Prostate gland (tissue), 2 donors: ENCODE measurements at places on chromosomes 16 and 17. TPM values are rescaled to one million over a fixed set of nuclear protein-coding genes. Genes with fewer than 3 reads are reported as not detected.

- DNase-seq, result no peak
Measured at GRCh38 chr17:81000334-81000630, 8.6 kb downstream of the CHMP6 start.

DNA sequence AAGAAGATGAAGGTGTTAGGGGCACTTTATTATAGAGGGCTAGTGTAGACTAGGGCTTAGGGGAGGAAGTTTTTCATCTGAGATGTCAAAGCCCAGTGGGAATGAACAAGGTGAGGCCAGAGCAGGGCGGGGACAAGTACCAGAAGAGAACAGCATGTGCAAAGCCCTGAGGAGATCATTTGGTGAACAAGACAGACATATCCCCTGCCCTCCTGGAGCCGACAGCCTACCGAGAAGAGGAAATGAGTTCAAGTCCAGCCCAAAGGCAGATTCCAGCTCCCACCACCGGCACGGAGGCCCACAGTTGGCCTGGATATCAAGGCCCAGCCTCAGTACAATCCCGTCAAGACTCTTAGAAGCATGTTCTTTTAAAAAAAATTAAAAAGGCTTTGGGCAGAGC lies 61.1 kb downstream of the C16orf78 start:
- no peak for DNase-seq

- no peak for DNase-seq
Measured at GRCh38 chr17:75386430-75386829, 19.0 kb downstream of the GRB2 start.

GRCh38 chr17:35701491-35701890 lies 29.9 kb upstream of the RASL10B start:
- DNase-seq, result no peak

RAB26 gene
- 1.8 TPM for total RNA-seq

DNA sequence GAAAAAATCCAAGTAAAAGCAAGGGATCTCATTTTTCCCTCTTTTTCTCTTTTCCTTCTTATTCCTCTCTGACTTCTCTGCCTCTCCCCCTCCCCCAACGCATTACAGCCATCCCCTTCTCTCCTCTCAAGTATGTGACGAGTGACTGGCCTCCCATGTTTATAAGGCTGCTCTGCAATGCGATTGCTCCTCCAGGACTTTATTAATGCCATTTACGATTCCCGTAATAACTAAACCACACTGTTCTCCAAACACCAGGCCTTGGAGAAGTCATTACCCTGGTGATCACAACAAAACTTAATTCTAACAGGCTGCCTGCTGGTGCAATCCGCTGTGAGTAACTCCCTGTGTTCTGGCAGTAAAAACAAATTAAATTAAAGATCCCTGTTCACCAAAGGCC lies 88.8 kb downstream of the HS3ST3B1 start:
- DNase-seq, result no peak
